ENCODE measurements at places on chromosomes 7 and 10.

- DNase-seq: no peak
Observed at GRCh38 chr10:19204246-19204917, 155.8 kb downstream of the MALRD1 start.

DNA sequence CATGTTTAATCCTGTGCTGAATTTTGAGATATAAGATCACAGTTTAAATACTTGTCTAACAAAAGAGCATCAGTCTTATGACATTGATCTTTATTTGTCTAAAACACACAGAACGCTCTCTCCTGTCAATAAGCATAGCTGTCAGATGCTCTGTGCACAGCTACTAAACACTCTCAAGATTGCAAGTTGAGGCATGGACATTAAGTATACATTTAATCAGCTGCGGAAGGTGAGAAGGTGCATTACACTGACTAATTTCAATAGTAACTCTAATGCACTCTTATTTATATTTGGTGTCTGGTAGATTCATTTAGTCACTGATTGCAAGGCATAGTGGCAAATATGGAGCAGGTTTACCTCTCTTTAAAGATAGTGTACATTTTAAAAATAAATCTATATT, 580.3 kb upstream of the NRP1 start:
- no peak for DNase-seq

- DNase-seq: no peak
Observed at GRCh38 chr7:73612598-73613269, 11.6 kb downstream of the MLXIPL start.

DNA sequence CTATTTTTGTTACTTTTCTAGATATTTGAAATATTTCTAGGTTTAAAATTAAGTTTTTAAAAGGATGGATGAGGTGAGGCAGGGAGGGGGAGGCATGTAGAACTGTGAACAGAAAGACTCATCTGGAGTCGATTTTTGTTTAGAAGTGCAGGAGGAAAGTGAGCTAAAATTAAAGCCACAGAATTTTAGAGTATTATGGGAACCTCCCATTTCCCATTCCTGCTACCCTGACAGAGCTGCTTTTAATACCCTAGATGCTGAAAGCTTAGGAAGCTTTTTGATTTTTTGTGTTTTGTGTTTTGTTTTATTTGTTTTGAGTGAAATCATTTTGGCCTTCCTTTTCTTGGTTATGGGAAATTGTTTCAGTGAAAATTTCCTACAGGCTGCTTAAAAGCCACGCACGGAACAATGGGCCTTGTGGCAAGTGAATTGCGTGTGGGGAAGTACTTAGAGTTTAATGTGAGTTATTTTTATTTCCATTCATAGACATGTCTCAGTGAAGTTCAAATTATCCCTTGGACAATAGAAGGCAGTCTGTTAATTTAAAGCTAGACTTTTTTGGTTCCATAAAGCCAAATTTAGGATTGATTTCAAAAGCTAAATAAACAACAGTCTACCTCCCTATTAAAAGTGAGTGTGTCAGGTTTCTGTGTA, 102.0 kb upstream of the HDAC9 start:
- no peak for DNase-seq

DNA sequence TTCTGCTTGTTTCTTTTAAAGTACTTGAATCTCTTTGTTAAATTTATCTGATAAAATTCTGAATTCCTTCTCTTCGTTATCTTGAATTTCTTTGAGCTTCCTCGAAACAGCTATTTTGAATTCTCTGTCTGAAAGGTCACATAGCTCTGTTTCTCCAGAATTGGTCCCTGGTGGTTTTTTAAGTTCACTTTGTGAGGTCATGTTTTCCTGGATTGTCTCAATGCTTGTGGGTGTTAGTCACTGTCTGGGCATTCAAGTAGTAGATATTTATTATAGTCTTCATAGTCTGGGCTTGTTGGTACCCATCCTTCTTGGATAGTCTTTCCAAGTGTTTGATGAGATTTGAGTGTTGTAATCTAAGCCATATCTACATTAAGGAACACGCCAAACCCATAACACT, 1060.6 kb downstream of the LRMDA start:
- DNase-seq: no peak

GRCh38 chr10:22150842-22151241, 67.0 kb downstream of the EBLN1 start:
- DNase-seq: no peak

- DNase-seq: no peak
Observed at GRCh38 chr10:114544045-114544659, 113.9 kb downstream of the ABLIM1 start.

DNA sequence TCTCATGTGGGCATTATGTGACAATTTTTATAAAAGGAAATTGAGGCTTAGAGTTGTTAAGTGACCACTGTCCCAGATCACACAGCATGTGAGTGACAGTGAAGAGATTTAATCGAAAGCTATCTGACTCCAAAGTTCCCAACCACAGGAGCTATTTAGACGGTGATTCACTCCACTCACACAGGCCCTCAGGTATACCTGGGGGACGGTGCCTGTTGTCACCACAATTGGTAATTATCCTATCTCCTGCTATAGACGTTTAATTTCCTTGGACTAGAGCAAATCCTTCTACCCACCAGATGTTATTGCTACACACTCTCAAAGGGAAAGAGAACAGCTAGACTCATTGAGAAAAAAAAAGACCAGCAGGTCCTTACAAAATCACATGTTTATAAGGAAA, 145.5 kb downstream of the KLF6 start:
- no peak for DNase-seq

DNA sequence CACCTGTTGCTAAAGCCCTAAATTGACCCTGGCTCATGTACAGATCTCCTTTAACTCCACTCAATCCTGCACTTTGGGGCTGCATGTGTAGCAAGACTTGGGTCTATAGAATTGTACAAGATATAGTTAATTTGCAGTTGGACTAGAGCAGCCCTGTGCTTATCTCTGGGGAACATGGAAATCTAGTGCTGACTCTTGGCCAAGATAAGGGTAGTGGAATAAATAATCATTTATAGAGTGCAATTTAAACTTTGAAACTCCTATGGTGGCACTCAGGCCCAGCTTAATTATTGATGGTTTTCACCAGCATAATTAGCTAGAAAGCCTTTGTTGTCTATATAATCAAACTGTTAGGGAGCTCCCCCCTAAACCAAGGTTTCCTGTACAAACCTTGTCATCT, 39.2 kb upstream of the MBL2 start:
- no peak for DNase-seq

DNA sequence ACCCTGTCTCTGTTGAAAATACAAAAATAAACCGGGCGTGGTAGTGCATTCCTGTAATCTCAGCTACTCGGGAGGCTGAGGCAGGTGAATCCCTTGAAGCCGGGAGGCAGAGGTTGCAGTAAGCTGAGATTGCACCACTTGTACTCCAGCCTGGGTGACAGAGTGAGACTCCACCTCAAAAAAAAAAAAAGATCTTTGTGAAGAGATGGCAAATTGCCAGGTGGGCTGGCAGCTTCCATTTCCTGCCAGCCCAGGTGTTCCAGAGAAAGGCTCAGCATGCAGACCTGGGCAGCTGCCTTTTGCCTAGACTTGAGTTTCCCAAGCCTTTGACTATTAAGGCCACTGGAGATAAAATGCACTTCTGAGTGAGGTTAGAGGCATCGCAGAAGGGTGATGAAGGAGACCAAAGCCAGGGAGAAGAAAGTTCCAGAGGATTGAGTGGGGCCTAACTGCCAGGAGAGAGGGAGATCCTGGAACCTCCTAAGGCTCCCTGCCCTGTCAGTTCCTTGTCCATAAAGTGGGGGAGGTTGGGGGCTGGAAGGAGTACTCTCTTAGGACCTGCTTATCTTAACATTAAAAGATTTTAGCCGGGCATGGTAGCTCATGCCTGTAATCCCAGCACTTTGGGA, 10.0 kb upstream of the DDIT4 start:
- DNase-seq: no peak

GRCh38 chr7:114414156-114415063, at the start of gene FOXP2:
Gene FOXP2 (plus strand): TSS chr7:114414815. CDS start chr7:114426512, 11,697 bp downstream.
- DNase-seq: no peak

- DNase-seq: no peak
Observed at GRCh38 chr10:71252220-71252619, 39.9 kb downstream of the UNC5B start.

- no peak for DNase-seq
Observed at GRCh38 chr10:119654540-119654939, 3.4 kb downstream of the BAG3 start.

DNA sequence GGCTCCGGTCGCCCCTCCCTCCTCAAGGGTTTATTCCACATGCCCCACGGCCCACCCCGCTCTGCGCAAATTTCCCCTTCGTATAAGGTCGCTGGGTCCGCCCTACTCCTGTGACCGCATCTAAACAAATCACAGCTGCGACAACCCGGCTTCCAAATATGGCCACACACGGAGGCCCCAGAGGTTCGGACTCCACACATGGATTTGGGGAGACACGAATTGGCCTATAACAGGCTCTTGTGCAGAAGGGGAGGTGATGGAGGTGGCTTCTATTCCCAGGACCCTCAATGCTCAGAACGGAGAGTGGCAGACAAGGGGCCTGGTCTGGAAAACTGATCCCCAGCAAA, 90.1 kb downstream of the FOXL3 start:
- no peak for DNase-seq

GRCh38 chr10:3702569-3702968, 82.4 kb downstream of the KLF6 start:
- no peak for DNase-seq

DNA sequence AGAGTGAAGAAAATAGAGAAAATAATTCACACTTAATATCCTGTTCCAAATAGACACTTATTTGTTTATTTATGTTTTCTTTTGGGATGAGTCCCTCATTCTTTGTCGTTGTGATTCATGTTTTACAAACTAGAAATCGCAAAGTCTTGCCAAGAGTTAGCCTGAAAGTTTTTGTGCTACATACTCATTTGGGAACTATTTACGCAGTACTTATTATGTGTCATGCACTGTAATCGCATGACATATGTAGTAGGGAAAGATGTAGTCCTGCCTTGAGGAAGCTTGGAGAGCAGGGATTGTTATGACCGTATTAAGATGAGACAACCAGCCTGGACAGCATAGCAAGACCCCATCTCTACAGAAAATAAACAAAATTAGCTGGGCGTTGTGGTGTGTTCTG, 189.3 kb downstream of the ABCA13 start:
- DNase-seq: no peak

DNA sequence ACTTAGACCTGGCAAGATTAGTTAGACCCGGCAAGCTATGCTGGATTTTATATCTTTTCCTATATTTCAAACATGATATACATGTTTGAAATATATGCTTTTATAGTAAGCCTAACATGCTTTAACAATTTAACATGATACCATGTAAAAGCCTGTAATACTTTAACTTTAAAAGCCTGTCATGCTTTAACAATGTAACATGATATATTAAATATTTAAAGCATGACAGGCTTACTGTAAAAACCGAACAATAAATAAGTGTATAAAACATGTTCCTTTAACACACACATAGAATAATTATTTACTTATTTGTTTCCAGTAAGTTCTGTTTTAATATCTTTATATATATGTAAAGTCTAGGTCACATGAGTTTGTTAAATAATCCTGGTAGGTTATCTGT, 65.4 kb downstream of the SLC25A40 start:
- no peak for DNase-seq

- DNase-seq: no peak
Observed at GRCh38 chr10:123928427-123928826, 36.8 kb upstream of the CPXM2 start.

GRCh38 chr7:116948934-116949333, 4.4 kb upstream of the ST7 start:
- no peak for DNase-seq

GRCh38 chr10:22243321-22243720, 25.5 kb upstream of the EBLN1 start:
- DNase-seq: no peak

GRCh38 chr10:102767428-102768160, 23.8 kb downstream of the WBP1L start:
- no peak for DNase-seq

DNA sequence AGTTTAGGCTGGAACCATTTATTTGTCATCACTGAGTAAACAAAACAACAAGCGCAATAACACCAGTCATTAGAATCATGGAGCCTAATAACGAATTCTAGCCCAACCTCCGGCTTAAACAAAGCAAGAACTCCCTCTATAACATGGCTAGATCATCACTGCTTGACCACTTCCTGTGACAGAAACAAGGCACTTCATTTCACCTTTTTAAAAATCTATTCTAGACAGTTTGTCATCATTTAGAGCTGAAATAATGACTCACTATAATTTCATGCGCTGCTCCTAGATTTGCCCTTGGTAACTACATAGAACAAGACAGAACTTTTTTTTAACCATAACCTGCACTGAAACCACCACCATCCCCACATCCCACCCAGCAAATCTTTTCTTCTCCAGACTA, 81.3 kb downstream of the OSBPL3 start:
- no peak for DNase-seq

DNA sequence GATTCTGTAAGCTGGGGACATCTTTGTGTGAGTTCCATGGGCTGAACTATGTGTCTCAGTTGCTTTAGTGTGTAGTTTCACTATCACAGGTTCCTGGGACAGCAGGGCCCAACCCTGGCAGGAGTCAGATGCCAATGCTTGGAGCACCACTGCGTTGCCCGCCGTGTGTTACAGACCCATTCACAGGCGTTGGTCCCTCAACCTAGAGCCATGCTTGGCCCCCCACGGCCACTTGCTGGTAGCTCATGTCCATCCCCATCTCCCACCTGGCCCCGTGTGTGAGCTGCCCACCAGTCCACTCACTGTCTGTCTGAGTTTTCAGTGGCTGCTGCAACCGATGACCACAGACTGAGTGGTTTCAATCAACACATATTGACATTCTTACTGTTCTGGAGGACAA, 546.9 kb downstream of the TCERG1L start:
- no peak for DNase-seq

GRCh38 chr10:92327445-92328433, 36.8 kb downstream of the MARCHF5 start:
- no peak for DNase-seq

DNA sequence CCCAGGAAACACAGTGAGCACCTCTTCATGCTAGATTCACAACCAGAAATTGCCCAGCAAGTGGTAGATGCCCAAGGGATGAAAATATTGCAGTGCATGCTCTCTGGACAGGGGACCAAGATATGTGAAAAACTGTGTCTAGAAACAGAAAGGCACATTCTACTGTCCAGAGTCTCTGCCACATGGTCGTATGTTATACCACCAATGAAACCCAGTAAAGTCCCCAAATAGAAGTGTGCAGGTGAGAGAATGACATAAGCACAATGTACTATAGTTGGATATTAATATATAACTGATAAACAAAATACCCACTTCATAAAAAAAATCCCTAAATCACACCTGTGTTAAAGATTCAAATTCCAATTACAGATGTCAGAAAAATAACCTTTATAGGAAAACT, 43.8 kb downstream of the RASGEF1A start:
- no peak for DNase-seq

GRCh38 chr10:130196511-130197487, 60.6 kb downstream of the GLRX3 start:
- no peak for DNase-seq

DNA sequence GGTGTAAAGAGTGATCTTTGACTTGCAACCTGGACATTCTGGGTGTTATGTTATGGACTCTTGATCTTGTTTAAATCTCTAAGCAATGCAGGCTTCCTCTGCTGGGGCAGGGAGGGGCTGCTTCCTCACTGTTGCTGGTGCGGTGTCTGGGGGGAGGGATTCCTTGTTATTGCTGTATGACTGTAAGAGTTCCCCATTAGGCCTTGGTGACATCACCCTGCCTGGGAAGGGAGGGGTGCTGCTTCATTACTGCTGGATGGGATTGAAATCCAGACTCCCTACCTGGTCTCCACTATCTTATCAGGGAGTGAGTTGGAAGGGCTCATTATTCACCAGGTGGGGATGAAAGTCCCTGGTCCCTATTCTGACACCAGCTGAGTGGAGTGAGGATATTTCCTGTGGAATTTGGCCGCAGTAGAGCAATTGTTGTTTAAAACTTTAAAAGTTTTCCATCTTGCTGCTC, 8.8 kb downstream of the OGDH start:
- DNase-seq: no peak
